ENCODE measurements at places on chromosomes 2 and 18.

- DNase-seq = peak; percentile 14
Observed at GRCh38 chr18:837922-838321, 25.9 kb upstream of the YES1 start.

DNA sequence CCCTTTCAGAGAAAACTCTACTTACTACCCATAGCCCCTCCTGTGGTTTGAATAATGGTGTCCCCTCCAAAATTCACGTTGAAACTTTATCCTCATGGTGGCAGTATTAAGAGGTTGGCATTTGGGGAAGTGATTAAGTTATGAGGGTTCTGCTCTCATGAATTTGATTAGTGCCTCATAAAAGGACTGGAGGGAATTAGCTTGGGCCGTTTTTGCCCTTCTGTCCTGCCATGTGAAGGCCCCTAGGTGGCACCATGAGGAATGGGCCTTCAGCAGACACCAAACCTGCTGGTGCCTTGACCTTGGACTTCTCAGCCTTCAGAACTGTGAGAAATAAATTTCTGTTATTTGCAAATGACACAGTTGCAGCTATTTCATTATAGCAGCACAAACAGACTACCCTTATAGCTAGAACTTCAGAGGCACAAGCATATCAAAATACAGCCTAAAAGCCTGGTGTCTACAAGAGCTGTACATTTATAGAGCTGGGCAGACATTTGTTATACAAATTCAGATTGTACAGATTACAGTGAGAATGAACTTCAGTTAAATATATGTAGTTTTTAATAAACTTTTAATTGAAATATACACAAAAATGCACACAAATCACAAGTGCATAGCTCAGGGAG lies 2.6 kb upstream of the PTPN2 start:
- peak; percentile 37 for DNase-seq

- no peak for DNase-seq
Observed at GRCh38 chr2:210839450-210839849, 283.1 kb downstream of the CPS1 start.

- DNase-seq = no peak
Observed at GRCh38 chr18:59148192-59148591, 8.5 kb downstream of the SEC11C start.

DNA sequence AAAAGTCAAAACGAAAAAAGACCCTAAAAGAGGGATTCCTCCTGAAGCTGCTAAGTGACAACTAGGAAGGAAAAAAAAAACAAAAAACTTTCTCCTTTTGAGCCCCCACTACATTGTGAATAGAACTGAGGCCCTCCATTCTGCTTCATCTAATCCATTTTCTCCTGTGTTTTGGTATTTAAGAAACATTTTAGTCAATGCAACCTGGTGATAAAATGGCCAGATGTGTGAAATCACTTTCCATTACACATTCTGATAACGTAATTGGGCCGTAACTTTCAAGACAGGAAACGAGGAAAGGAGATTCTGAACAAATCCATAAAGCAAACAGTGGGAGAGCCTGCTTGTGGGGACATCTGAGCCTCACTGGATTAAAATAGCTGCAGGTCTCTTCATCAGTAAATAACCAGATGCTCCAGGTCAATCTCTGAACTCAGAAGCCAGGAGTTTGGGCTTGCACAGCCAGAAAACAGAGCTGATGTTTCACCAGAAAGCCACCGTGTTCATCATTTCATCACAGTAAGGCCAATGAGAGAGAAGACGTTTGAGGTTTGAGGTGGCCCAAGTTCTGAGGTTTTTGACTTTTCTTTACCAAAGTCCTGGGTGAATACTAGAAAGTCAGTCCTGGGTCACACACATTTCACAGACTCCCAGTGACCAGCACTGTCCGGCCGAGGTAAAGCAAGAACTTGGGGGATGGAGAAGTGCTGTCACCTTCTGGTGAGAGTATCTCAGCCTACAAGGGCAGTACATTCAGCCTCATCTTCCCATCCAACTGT lies 47.8 kb downstream of the TGFA start:
- DNase-seq = no peak

- no peak for DNase-seq
Observed at GRCh38 chr18:49833814-49834213, 20.5 kb upstream of the ACAA2 start.

GRCh38 chr2:197997083-197997541 lies 192.7 kb downstream of the PLCL1 start:
- DNase-seq = no peak

DNA sequence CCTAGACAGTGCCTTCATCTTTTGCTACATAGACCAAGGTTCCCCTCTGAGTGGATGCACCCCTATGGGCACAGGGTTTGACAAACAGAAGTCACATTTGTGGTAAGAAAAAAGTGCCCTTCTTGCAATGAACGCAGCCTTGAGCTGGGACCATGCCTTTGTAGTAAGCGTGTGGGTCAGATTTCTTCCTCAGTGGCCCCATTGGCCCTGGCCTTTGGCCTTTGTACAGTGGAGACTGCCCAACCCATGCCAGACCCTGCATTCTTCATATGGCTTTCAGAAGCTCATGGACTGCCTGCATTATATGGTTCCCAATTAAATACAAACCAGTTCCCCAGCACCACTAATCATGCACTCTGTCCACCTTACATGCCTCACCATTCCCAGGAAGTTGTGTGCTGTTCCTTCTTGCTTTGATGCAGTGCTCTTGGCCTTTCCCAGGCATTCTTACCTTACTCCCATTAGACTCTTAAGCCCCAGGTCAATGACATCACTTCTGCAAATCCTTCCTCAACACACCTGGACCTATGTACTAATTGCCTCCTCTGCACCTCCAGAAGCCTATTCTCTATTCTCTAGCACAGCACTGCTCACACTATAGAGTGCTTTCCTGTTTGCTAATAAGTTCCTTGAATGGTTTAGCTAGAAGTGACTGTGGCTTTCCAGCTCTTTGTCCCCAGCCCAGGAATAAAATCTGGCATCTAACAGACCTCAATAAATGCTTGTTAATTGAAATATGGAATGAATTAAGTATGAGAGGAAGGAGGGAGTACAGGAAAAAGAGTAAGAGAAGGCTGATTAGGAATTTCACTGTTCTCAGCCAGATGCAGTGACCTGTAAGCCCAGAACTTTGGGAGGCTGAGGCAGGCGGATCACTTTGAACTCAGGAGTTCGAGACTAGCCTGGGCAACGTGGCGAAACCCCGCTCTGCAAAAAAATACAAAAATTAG lies 60.2 kb downstream of the TMEM247 start:
- no peak for DNase-seq

- peak; percentile 59 for DNase-seq
Observed at GRCh38 chr2:113755835-113756354, 547 bp downstream of the SLC35F5 start.

- no peak for DNase-seq
Observed at GRCh38 chr2:11022064-11022463, 110.3 kb downstream of the KCNF1 start.

GRCh38 chr2:9050122-9050809 lies 46.8 kb upstream of the MBOAT2 start:
- DNase-seq = no peak

GRCh38 chr2:222280795-222281194 lies 18.0 kb downstream of the PAX3 start:
- DNase-seq = no peak

DNA sequence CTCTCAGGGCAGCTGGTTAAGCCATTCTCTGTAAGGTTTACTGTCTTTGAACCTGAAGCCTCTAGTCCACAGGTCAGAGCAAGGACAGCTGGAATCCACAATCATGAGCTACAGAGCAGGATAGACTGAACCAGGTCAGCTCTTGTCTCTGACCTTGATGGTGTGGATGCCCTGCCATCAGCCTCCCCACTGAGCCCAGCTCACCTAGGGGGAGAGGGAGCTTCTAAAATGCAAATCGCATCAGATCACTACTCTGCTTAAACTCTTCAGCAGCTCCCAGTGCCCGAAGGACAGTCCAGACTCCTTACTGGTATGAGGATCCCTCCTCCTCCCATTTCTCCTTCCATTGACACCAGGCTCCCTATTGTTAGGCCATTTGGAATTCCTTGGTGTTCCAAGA lies 255.3 kb upstream of the CCDC68 start:
- no peak for DNase-seq

DNA sequence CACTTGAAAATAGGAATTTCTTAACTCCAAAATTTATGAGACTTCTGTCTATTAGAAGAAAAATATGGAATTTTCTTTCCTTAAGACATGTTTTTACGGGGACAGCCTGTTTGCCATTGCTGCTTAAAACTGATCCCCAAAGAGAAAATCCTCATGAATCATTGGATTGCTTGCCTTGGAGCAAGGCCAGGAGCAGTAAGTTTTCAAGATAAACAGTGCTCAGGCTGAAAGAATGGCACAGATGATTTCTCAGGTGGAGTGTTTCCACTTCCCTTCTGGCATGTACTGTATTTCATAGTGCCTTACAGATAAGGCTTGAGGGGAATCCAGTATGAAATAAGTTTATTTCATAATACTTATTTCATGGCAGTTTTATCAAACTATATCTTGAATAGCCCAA lies 74.3 kb upstream of the MMADHC start:
- peak; percentile 70 for DNase-seq

- DNase-seq = no peak
Observed at GRCh38 chr2:69111076-69111475, 98.1 kb downstream of the ANTXR1 start.

- no peak for DNase-seq
Observed at GRCh38 chr2:96945014-96945413, 41.4 kb downstream of the FAM178B start.

- DNase-seq = no peak
Observed at GRCh38 chr2:138298120-138298814, 203.3 kb upstream of the SPOPL start.

DNA sequence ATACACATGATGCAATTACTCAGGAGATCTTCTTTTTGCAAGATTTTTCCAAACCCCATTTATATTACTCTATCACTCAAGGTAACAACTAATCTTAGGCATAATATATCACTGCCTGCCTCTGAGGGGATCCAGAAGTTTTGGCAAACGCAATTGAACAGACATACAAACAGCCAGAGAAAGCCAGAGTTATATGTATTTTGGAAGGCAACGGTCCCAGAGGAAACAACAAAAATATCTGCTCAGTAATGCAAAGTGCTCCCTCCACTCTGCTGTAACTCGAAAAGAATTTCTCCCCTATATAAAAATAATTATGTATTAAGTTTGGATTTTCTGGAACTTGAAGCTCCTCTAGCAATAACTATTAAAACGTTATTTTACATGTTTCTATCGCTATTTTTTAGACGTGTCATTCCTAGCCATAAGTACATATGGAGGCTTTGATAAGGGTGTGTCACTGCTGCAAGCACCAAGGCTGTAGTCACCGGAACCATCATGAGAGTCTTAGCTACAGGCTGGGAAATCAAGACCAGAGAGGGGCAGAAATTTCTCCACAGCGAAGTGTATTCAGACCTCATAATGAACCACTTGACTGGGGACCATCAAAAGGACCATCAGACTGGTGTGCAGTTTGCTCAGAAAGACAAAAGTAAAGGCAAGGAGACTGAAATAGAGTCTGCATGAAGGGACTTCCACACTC lies 3.7 kb upstream of the GKN1 start:
- DNase-seq = no peak

DNA sequence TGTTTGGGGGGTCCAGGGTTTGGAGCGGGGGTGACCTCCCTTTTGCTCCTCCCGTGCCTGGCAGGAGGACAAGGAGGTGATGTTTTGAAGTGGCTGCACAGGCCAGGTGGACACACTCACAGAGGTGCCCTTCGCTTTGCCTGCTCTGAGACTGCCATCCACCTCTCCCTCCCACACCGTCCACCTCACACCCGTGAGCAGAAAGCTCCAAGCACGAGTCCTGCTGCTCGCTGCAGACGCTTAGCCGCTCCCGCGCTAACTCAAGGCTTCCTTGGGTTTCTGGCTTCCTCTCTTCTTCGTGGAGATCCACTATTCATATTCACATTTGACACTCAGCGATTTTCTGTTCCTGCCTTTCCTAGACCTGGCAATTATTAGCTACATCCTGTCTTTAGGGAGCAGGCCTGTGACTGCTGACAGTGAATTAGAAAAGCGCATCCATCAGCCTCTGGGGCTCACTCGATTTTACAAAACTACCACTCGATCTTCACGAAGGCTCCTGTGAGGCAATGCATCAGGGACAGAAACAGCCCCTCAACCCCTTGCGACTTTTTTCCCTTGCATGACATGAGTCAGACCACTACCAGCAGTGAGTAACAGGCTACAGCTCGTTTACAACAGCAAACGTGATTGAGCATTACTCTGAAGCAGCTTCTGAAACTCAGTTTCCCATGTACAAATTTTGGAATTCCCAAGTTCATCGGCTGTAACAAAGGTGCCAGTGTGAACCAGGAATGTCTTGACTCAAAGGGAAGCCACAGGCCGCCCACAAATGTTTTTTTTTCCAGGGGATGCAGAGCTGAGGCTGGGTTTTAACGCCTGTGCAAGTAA lies 238.7 kb upstream of the SOX11 start:
- no peak for DNase-seq

DNA sequence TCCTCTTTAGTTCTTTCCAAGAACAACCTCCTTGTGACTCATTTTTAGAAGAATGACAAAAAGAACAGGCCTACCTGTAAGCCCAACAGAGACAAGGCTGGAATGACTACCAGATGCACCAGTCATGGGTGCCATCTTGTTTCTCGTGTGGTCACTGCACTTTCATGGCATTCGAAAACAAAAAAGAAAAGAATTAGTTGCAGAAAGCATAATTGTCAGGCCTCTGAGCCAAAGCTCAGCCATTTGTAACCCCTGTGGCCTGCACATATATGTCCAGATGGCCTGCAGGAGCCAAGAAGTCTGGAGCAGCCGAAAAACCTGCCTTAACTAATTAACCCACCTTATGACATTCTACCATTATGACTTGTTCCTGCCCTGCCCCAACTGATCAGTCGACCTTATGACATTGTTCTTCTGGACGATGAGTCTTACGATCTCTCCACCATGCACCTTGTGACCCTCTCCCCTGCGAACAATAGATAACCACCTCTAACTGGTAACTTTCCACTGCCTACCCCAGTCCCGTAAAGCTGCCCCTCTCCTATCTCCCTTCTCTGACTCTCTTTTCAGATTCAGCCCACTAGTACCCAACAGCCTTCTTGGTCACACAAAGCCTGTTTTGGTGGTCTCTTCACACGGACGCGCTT lies 13.9 kb upstream of the BUB1 start:
- DNase-seq = no peak

DNA sequence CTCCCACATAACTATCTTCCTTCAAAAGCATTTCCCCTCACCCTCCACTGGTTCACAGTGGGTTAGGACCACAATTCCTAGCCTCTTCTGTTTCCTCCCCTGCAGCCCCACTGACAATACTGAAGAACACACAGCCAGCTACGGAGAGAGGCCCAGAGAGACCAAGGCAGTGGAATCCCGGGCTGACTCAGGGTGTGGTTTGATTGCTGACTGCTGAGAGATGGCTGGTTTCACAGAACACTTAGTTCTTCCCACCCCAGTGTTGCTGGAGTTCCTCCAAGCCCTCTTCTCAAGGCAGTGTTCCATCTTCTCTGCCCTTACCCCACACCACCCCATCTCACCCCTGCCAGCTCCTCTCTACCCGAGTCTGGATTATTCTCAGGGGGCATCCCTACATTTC lies 43.3 kb upstream of the ZFP36L2 start:
- peak; percentile 93 for DNase-seq

DNA sequence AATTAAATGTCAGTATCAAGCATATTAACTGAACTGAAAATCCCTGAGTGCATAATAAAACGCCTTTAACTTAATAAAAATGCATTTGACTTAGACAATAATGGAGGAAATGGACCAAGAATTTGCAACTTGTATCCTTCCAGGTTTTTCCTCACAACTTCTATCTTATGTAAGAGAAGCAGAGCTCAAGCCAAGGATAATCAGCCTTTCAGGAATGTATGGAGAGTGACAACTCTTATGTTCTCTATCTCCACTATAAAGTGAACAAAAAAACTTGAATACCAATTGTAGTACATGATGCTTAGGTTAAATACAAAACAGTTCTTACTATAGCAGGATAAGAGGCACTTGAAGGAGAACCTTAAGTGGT lies 64.8 kb upstream of the CYP26B1 start:
- no peak for DNase-seq
